ENCODE measurements at places on chromosomes 2 and 18.

DNA sequence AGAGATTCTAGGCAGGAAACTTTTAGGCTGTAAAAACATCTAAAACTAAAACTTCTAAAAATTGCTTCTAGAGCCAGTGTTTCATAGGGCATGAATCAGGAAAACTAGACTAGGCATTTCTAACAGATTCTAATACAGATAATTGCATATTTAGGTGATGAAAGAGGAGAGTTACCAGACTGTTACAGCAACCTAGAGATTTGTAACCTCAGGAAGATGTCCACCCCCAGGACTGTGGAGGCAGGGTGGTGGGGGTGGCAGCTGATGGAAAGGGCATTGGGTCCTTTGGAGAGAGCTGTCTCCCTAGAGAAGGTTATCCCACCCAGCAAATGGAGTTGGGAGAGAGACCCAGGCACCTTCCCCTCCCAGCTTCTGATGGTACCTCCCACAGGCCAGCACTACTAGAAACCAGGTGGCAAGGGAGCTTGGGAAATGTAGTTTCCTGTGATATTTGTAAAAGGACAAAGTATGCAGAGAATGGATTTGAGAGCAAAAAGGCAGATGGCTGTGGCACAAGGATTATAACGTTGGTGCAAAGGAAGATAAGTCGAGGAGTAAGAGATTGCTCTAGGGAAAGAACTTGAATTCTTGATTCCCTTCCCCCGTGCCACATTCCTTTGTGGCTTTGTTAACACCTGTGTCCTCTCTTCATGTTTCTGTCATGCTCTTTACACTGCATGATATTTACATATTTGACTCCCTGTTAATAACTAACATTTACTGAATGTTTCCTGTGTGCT, 75.6 kb upstream of the MGAT5 start:
- DNase-seq = no peak

DNA sequence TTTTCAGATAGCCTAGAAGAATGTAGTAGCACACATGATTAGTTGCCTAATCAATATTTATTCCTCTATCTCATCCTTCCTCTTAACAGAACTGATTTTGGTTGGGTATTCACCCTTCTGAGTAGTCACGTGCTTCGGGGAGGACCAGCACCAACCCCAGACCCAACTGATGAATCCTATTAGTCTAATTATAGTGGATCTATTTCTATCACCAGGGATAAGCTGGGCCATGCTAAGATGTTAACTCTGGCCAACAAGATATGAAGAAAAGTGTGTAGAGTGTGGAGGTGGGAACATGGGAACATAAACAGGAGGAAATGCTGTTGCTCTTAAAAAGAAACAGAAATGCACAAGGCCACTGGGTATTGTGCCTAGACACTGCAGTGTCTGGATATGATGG, 119.9 kb downstream of the THADA start:
- DNase-seq = no peak

- DNase-seq = no peak
Measured at GRCh38 chr2:237720444-237720843, 78.1 kb upstream of the RBM44 start.

- DNase-seq = no peak
Measured at GRCh38 chr2:114769110-114769509, 326.7 kb downstream of the DPP10 start.

DNA sequence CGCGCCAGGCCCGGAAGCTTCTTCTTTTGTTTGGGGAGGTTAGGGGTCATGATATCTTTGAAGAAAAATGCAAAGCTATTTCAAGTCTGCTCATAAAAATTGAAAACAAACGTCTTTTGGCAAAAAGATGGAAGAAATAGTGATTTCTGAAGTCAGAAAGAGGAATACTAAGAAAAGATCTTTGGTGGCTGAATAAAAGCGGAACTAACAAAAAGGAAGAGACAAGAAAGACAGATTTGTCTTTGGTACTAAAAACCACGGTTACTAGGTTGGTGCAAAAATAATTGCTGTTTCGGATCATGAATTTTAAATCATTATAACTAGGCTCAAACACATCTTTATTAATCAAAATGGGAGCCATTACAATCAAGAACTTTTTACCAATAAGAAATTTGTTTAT, 164.6 kb upstream of the TRIB2 start:
- DNase-seq = no peak

DNA sequence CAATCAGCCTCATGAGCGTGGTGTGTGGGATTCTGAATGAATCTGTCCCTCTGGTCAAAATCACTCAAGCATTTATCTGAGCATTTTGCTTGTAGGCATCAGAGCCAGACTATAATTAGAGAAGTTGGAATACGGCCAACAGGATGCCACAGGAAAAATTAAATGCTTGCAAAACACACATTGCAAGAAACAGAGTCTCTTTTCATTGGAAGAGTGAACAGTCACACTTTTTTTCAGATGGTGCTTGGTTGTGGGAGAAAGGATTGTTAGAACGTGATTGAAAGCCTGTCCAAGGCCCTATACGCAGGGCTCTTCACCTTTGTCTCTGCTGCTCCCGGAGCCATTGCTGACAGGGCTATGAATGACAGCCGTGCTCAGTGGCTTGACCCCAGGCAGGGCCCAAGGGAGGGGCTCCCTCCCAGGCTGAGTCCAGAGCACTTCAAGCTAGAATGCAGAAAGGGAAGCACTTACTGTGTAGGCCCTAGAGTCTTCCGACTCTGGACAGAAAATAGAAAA, 59.8 kb downstream of the SNTG2 start:
- DNase-seq = peak; percentile 43

- DNase-seq = no peak
Measured at GRCh38 chr2:17263570-17263968, 254.7 kb downstream of the RAD51AP2 start.

DNA sequence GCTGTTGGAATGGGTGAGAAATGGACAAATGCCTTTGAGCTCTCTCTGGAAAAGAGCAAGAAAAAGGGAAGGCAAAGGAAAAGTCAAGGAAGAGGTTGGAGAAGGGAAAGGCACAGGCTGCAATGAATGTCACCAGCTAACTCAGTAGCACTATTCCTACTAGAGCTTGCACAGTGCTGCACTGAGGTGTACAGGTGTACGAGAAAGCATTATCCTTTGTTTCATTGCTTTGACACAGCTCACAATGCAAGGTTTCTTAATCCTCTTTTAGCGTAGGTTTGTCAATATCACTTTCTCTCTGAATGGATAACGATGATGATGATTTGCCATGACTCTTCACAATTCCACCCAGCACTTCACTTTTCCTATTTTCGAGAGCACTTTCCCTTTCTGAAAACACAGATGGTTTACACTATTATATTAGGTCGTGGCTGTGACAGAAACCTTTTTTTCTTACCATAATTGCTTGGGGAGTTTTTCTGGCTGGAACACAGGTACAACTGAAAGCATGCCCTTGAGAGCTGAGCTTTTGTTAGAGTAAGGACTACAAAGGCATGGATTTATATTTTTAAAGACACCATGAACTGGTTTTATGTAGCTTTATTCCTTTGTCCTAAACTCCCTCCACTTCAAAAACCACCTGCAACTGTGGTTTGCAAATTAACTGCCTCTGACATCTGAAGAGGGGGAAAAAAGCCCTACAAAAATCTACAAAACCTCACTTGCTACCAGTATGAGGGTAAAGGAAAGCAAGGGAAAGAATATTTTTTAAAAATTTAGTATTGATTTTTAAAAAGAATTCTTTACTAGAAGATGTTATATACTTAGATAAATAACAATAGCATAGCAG, 265.5 kb downstream of the TGIF1 start:
- no peak for DNase-seq

DNA sequence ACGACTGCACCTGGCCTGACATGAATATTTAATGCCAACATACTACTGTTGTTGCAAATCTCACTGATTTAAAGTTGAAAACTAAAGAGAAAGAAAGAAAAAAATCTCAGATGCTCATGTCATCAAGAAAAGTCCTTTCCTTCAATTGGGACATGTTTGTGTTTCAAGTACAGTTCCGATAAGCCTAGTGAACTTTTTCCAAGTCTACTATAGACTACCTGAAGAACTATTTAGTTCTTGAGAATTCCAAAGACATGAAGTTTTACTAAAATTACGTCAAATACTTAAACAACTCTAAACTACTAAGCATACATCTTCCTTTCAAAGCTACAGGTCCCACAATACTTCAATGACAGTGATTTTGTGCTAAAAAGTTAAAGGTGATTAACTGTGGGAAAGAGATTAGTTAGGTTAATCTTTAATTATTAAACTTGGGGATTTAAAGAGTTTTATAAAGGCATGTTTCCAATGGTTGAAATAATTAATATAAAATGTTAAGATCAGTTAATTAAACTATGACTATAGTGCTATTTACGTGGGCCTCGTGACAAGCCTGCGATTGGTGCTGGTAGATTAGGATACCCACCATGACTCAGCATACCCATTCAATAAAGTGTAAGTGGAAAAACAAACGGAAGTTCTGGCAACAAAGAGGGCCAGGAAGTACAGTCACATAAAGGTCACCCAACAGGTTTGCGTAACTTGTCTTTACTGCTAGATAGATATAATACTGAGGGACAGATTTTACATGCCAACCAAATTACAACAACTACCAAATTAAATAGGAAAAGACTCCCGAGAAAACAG, 55.5 kb downstream of the SEPTIN10 start:
- no peak for DNase-seq

- DNase-seq = no peak
Measured at GRCh38 chr2:8076448-8077342, 605.2 kb upstream of the ID2 start.
